Activated CD4-positive, alpha-beta T cell treated with anti-CD3 and anti-CD28 coated beads, Interleukin-10, Interleukin-2, amounts not matched to agents 100 ng/mL and 50 ng/mL, durations not matched to agents 16 hours and 8 hours (primary cell): ENCODE measurements at places on chromosomes 3 and 15.

- no peak for DNase-seq
These were observed 51.4 kb downstream of the ASTE1 start for GRCh38 chr3:130975251-130975650.

- DNase-seq, result no peak
These were observed 780.1 kb downstream of the TUSC7 start for GRCh38 chr3:117489663-117490079.

GRCh38 chr3:144119633-144120032 is 148.0 kb downstream of the DIPK2A start:
- DNase-seq, result no peak

GRCh38 chr3:162370141-162370540 is 873.5 kb downstream of the OTOL1 start:
- DNase-seq, result no peak

GRCh38 chr15:71013446-71013845 is 101.8 kb upstream of the THSD4 start:
- no peak for DNase-seq

DNA sequence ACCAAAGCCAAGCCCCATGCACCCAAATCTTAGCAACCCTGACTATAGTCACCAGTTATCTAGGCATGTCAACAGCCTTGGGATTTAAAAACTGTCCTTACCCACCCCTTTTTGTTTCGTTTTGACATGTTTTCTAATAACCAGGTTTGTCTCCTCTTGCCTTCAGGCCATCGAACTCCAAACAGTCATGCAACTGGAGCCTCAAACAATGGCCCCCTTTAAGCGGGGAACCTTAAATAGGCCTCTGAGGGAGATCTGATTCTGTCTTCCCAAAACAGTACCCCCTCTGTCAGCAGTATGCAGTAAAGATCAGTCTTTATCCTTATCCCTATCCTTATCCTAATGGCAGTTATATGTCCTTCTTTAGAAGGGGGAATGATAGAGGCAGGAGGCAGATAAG is 105.7 kb downstream of the DPH6 start:
- DNase-seq, result no peak

DNA sequence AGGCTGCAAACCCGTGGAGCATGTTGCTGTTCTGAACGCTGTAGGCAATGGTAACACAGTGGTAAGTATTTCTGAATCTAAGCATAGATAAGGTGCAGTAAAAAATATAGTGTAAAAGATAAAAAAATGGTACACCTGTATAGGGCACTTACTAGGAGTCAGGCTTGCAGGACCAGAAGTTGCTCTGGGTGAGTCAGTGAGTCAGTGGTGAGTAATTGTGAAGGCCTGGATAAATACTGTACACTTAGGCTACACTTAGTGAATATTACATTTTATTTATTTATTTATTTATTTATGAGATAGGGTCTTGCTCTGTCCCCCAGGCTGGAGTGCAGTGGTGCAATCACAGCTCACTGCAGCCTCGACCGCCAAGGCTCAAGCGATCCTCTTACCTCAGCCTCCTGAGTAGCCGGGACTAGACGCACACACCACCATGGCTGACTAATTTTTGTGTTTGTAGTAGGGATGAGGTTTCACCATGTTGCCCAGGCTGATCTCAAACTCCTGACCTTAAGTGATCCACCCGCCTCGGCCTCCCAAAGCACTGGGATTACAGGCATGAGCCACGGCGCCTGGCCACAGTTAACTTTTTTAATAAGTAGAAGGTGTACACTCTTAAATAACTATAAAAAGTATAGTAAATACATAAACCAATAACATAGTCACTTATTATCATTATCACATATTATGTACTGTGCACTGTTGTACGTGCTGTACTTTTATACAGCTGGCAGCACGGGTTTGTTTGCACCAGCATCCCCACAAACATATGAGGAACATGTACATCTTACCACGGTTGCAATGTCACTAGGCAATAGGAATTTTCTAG is 155.1 kb downstream of the IGF1R start:
- no peak for DNase-seq

- DNase-seq, result no peak
These were observed 25.5 kb upstream of the FRMD4B start for GRCh38 chr3:69411346-69411745.

DNA sequence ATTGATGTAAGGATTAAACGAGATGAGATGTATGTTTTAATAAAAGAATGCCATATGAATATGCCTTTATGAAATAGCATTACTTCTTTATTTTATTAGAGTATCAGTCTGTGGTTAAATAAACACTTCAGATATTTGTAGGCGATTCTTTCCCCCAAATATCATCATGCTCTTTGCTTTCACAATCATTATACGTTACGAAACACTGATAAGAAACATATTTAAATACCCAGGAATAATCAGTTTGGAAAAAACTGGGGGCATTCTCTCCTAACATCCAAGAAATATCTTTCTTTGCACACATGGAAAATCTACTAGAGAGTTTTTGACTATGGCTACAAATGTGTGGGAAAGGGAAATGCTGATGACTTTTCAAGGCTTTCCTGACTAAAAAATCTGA is 4.4 kb upstream of the PLAAT1 start:
- DNase-seq, result no peak

- DNase-seq, result no peak
These were observed 309.7 kb upstream of the RBMS3 start for GRCh38 chr3:28971156-28971555.
